Posterior cingulate gyrus (tissue), 11 donors: ENCODE measurements at places on chromosomes 5 and 9.

DNA sequence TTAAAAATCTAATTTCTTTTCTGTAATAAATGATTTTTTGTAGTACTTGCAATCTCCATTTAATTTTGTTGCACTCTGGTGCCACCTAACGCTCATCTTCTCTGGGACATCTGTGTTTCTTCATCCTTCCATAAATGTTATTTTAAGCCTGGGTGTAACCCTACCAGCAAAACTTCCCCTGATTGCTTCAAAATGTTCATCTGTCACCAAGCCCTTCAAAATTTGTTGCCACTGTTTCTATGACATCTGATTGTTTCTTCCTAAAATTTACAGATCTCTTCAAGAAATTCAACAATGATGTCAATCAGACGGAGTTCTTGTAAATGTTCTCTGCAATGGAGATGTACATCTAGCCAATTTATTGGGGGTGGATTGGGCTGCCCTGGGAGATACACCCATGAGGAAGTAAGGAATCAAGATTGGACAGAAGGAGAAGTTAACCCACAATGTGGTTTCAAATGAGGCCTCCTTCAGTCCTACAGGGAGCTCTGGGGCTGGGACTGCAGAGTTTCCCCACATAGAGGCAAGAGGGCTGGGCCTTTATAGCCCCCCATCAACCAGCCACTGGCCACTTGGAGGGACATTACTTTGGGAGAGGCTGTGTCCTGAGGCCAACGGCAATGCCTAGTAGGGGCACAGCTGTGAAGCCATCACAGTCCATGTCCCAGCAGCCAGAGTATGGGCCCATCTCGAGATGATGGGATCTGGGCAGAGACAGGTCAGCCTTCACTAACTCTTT is 23.3 kb downstream of the MCTP1 start:
- DNase-seq: no peak

- no peak for DNase-seq
These were observed 1.3 kb downstream of the LVRN start for GRCh38 chr5:115963566-115963965.

DNA sequence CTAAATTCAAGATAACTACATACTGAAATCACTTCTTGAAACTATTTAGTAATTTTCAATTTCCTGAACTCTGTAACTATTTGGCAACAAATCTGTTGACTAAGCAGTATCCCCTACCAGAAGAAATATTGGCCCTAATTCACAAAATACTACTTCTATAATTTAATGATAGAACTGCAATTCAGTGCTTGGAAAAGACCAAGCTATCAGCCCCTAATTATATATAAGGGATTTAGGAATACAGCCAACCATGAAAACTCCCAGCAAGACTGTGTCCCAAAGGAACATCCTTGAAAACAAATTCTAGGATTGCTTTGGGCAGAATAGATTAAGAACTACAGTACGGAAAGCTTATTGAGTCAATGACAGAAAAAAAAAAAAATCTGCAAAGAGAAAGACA is 169.2 kb downstream of the RAB3C start:
- no peak for DNase-seq

DNA sequence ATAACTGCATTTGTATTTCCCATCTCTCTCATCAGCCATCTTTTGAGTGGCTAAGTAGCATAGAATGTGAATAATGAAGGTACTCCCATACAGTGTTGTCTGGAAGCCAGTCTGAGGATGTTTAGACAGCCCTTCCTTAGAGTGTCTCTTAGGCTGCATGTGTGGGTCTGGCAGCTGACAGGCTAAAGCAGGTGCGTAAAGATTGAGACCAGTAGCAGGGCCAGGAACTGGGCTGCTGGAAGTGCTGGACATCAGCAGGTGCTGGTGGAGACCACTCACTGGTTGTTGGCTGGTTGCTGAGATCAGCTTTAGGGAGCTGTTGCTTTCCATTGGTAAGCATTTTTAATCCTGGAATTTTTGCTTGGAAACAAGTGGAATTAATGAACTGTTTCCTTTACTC is 197.5 kb downstream of the PCSK5 start:
- DNase-seq: no peak

DNA sequence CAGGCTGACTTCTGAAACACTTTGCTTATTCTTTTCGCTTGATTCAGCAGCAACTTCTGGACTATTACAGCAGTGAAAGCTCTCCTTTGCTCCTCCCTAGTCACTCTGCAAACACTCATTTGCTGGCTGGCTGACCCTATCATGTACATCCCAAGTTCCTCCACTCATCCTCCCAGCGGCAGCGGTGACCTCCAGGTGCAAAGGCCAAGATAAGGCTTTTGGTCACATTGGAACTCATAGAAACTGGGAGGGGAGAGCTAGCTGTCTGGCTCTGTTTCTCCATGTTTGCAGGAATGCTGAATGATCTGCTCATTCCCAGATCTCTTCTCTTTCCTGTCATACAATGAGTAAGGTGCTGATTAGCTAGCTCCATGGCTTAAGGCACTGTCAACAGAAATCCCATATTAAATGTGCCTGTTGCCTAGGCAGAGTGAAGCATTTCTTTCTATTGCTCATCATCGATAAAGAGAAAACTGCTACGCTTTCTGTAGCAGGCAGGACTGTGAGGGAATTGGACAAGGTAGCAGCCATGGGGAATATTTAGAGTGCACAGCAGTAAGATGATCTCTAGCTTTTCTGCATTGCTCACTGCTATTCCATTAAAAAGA is 250.5 kb upstream of the PDE4D start:
- no peak for DNase-seq

DNA sequence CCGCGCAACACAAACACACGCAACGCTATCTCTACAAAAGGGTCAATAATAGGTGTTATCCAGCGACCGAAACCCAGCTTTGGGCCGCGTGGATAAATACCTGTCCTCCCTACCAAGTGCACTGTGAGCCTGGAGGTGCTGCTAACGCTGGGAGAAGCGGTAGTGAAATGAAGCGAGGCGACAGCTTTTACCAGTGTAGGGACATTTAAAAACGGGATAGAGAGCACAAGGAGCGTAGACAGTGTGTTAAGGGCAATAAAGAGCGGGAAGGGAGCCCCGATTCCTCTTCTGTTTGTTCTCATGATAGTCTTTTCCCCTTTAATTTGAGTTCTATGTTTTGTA is 421 bp upstream of the DEPDC1B start:
- DNase-seq: no peak

- DNase-seq: no peak
These were observed 15.2 kb downstream of the ENHO start for GRCh38 chr9:34507556-34507955.

- no peak for DNase-seq
These were observed 35.3 kb downstream of the MAT2B start for GRCh38 chr5:163540696-163541095.

DNA sequence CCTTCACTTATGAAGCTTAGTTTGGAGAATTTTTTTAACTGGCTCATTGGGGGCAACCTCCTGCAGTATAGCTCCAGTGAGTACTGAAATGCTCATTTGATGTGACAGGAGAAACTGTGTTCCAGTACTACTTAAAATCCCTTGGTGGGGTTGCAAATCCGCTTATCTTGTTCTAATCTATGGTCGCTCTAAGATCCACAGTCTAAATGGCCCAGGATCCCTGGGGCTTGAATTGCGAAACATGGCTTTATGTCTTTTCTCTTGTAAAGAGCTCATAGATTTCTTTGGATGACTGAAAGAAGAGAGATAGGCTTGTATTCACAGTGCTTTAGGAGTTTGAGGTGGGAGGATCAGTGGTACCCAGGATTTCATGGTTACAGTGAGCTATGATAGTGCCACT is 52.7 kb downstream of the ADAMTSL1 start:
- no peak for DNase-seq

DNA sequence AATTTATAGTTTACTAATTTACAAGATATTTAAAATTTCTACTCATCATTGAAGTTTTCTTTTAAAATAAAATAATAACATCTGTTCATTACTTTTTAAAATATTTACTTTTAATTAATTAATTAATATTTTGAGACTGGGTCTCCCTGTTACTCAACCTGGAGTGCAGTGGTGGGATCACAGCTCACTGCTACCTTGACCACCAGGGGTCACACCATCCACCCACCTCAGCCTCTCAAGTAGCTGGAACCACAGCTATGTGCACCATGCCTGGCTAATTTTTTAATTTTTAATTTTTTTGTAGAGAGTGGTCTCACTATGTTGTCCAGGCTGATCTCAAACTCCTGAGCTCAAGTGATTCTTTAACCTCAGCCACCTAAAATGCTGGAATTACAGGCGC is 1013.6 kb downstream of the CDH9 start:
- no peak for DNase-seq

DNA sequence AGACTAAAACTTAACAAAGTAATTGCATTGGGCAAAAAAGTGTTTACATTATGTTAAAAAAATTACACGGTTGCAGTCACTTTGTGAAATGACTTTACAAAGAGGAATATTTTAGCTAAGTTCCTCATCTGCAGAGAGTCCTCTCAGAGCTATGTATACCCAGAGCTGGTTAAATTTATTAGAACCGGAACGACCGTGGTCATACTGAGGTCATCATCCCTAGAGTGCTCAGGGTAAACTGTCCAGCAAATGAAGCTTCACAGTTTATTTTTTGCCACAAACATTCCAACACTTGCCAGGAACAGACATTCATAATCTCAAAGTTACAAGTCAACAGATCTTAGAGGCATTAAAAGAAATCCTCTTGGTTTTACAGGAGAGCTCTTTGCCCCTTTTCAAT is 897 bp downstream of the ROPN1L start:
- no peak for DNase-seq

GRCh38 chr9:85216601-85217000 is 525.2 kb downstream of the AGTPBP1 start:
- DNase-seq: no peak

DNA sequence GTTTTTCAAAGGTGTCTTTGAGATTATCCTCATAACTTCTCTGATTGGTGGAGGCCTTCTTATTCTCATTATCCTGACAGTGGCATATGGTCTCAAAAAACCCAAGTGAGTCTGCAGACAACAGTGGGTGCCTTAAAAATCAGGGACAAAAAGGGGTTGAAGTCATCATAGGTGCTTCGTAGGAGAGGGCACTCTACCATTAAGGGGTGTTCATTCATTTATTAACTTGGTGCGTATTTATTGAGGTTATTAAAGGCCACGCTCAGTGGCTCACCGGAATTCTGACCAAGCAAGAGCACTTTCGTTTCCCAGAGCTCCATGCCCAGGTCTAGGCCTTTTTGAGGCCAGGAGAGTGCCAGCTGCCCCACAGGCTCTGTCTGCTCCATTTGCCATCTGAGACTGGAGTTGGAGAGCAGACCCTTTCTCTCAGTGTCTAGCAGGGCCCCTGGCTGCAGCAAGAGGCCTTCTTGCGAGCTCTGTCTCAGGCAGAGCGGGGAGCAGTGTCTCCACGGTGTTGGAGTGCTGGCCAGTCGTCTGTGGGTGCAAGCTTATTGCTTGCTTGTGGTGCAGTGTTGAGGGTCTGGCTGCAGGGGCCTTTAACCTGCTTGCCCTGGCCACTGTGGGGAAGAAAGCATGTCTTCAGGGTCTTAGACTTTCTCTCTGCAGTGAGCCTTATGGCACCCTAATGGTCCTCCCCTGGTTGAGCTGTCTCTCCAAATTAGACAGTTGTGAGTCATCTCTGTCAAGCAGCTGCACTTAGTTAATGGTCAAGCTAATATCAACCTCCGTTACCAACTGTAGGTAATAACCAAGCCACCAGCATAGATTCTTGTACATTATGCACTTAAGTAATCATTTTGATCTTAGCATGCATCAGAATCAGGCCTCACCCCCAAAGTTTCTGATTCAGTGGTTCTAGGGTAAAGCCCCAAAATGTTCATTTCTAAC is 62.6 kb downstream of the IL31RA start:
- DNase-seq: no peak

- DNase-seq: no peak
These were observed 109.2 kb downstream of the PSAT1 start for GRCh38 chr9:78406146-78406545.

DNA sequence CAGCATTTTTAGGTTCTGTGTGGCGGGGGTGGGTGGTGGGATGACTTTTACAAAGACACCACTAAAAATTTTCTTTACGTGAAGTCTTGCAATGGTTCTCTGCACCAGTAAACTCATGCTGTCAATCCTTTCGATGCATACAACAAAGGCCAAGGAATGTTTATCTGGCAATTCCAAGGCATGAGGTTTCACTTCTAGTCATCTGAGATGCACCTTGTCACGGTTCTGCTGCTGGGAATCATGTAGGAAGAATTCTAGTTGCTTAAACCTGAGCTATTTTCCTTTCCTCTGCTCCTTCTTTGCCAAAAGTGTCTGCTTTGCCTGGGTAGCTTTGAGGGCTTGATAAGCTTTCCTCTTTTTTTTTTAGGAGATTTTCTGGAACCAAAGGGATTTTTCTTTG is 1204.5 kb upstream of the SEMA6A start:
- no peak for DNase-seq

DNA sequence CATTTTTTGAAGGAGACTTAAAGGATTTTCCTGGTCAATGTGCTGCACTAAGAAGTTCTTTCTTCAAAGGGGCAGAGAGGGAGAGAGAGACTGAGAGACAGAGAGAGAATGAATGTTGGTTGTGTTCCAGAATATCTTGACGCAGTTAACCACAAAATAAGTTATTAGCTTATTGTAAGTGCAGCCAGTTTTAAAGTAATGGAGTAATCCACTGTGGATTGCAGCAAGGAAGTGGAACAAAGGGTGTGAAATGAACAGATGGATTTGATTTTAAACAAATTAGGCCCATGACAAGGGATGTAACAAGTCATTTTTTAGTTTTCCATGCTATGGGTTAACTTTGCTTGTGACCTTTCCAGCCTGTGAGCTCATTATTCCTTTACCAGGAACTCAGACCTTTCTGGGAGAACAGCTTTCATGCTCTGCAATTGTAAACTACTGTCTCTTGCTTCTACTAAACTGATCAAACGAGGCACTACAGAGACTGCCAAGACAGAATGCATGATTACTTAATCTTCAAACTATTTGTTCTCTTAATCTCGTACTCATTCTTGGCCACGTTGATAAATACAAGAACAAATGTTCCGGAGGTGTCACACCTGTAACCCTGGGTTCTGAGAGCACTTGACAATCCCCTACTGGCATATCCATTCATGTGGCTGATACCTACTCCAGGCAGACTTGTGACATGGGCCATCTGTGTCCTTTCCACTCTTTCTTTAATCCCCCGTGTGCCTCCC is 131.1 kb downstream of the TLE1 start:
- no peak for DNase-seq

GRCh38 chr5:81156732-81157131 is 76.4 kb upstream of the CKMT2 start:
- no peak for DNase-seq

DNA sequence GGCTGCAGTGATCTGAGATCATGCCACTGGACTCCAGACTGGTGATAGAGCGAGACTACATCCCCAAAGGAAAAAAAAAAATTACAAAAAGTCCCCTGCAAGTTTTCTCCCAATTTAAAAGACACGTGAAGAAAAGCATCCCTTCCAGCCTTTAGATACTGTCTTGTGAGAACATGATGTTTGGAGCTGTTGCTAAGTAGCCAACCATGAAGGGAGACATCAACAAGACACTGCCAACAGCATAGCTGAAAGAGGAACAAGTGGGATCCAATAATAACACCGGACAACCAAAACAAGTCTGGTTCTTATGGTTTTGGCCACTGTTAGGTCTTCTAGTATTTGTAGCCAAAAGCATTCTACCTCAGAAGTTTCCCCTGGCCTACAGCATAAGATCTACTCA is 118.9 kb upstream of the CCDC180 start:
- no peak for DNase-seq

- DNase-seq: no peak
These were observed 171.8 kb upstream of the TNC start for GRCh38 chr9:115289757-115290208.
